ENCODE measurements at places on chromosomes 6 and 20. TPM values are rescaled to one million over a fixed set of nuclear protein-coding genes. Genes with fewer than 3 reads are reported as not detected.

DNA sequence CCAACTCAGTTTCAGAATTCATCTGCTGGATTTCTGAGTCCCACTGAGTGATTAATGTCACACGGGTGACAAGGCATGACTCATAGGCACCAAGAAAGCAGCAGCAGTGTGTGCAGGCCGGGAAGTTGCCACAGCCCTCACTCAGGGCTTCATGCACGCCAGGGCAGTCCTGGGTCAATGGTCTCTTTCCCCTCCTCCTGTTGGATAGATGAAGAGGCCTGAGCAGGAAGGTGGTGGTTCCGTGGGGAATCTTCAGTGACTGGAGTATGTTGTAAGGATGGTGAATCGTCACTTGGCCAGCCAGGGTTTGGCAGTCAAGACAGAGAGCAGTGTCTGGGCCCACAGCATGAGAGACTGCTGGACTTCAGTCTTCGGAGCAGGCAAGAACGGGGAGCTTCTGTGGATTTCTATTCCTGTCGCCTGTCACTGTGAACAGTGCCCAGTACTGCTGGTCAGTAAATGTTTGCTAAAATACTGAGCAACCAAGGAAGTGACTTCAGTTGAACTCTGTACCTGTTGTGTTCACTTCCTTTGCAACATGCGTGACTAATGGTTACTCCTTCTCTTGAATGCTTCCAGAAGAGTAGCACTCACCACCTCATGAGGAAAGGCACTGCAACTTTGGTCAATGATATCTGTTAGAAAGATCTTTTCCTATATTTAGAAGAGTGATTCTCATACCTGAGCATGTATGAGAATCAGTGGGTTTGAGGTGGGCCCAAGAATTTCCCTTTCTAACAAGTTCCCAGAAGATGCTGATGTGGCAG, 62.0 kb upstream of the CD93 start:
- DNase-seq: peak; percentile 53

DNAH8 gene
- not detected for total RNA-seq

TCP11 gene
- not detected for total RNA-seq

- peak; percentile 69 for DNase-seq
These were observed 5.8 kb upstream of the PACSIN1 start for GRCh38 chr6:34459899-34460593.

DNA sequence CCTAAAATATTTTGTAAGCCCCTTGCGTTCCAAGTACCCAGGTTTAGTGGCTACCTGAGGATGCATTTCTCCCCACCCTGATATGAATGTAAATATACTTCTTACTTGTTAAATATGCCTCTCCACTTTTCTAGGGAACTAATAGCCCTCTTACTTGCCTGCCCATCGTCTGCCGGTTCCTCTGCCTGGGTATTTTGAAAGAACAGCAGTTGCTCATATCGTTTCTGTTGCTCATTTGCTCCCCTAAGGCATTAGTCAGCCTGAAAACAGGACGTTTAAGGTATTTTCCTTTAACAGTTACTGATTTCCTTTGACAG, 141.3 kb upstream of the CARMIL1 start:
- no peak for DNase-seq

OR12D1 gene
- not detected for total RNA-seq

PHACTR1 gene
- 33.9 TPM for total RNA-seq

CLPSL1 gene
- total RNA-seq: not detected

GRCh38 chr20:1802385-1803060, 92.7 kb upstream of the SIRPA start:
- peak; percentile 78 for DNase-seq

GRCh38 chr6:31352310-31352682, 4.7 kb downstream of the HLA-B start:
- DNase-seq: no peak

GRCh38 chr6:131683479-131683878, 17.7 kb downstream of the OR2A4 start:
- no peak for DNase-seq

DNA sequence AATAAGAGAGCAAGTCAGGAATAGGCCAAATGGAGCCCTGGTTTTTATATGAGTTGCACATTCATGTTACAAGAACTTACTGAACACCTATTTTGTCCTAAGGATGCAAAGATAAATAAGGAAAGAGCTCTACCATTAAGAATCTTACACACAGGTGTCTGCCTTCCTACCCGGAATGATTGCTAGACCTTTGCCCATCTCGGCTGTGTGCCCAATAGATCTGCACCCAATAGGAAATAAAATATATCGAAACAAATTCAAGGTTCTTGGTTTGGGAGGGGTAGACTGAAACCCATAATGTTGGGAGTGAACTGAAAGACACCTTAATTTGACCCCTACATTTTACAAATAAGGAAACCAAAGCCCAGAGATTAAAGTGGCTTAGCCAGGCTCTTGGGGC, 48.9 kb downstream of the EDN1 start:
- no peak for DNase-seq

GRCh38 chr20:34311118-34312023, 8.2 kb upstream of the AHCY start:
- DNase-seq: peak; percentile 16

- DNase-seq: peak; percentile 81
These were observed 44.0 kb upstream of the PIM1 start for GRCh38 chr6:37125774-37126492.

- DNase-seq: no peak
These were observed 55.2 kb upstream of the PREP start for GRCh38 chr6:105458084-105458483.

SLC16A10 gene
- 21.4 TPM for total RNA-seq

PACSIN1 gene
- 12.5 TPM for total RNA-seq

GRCh38 chr6:148915810-148916209, 169.0 kb downstream of the UST start:
- DNase-seq: no peak

DNA sequence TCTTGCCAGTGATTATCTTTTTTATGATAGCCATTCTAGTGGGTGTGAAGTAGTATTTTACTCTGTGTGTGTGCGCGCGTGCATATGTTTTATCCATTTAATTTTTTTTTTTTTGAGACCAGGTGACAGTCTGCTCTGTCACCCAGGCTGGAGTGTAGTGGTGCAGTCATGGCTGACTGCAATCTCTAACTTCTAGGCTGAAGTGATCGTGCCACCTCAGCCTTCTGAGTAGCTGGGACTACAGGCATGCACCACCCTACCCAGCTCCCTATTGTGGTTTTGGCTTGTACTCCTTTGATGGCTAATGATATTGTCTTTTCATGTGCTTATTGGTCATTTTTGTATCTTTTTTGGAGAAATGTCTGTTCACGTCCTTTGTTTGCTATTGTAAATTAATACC, 33.3 kb downstream of the ITCH start:
- DNase-seq: no peak

KIF6 gene
- total RNA-seq: 0.69 TPM

GRCh38 chr6:107129370-107129925, 14.1 kb upstream of the BEND3 start:
- DNase-seq: peak; percentile 41

- DNase-seq: peak; percentile 89
These were observed 175.6 kb upstream of the MYLIP start for GRCh38 chr6:15953152-15953880.

GRCh38 chr6:163709693-163710092, 295.2 kb downstream of the QKI start:
- DNase-seq: no peak

DNA sequence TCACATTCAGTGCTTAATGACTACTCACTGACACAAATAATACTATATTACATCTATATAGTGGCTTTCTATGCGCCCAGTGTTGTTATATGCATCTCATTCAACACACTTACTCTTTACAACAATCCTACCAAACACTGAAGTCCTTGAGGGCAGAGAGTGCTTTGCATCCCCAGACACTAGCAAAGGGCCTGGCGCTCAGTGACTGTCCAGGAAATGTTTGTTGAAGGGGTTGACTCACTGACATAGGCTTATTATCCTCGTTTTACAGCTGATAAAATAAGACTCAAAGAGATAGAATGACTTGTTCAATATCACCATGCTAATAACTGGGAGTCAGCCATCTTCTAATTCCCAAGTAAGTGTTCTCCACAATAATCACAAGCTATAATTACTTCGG, 163.3 kb downstream of the ARHGAP18 start:
- no peak for DNase-seq

GRCh38 chr6:10404799-10405512, 9.9 kb downstream of the TFAP2A start:
- no peak for DNase-seq

DNA sequence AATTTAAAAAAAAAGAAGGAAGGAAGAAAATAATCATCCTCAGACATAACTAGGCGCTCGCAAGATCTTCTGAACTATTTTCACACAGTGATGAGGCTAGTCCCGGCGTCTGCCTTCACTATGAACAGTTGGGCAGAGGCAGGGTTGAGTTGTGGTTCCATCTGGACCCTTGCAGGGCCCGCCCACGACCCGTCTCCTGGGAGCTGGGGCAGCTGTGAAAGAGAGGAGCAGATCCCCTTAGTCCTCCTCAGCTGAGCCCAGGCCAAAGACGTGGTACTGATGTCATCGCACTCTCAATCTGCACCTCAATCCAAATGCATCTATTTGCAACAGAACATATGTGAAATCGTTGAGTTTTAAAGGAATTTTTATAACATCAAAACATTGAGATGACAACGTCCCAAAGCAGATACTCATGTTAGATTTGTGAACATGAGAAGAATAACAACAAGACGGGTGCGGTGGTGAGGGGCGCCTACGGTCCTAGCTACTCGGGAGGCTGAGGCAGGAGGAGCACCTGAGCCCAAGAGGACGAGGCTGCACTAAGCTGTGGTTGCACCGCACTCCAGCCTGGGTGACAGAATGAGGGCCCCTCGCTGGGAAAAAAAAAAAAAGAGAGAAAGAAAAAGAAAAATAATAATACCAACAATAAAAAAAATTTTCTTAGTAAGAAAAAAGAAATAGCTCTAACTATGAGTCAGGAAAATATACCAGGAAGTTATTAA, 15.3 kb downstream of the TCFL5 start:
- no peak for DNase-seq

- DNase-seq: no peak
These were observed 74.1 kb upstream of the SLC4A11 start for GRCh38 chr20:3312940-3313682.

PAX1 gene
- not detected for total RNA-seq

C2 gene
- total RNA-seq: 1.9 TPM

DNA sequence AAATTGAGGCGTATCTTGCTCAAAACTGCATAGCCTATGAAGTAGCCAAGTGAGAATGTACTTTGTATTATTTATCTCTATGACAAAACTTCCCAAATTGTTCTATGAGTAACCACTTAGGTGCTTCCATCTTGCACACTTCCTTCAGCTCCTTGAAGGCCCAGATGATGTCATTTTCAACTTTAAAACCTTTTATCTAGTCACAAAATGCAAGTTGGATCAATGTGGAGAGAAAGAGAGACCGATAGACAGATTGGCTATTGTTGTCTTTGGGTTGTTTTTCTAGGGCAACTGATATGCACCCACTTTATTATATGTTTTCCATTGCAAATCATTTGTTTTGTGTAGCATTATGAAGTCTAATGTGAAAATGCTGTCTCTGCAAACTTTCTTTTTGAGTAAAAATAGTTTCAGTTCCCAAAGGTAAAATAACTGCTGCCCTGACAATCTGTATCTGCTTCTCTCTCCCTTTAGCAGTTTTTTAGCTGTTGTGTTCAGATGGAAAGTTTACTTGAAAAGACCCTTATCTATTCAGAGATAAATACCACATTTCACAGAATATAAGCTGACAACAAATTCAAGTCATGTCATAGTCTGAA, 73.7 kb upstream of the CITED2 start:
- DNase-seq: no peak

GRCh38 chr6:37303891-37304503, 46.1 kb upstream of the TMEM217 start:
- peak; percentile 39 for DNase-seq

GRCh38 chr20:36587388-36588070, 14.1 kb downstream of the TGIF2 start:
- DNase-seq: no peak

FOXA2 gene
- not detected for total RNA-seq

GRCh38 chr20:5526516-5526915, 209.8 kb upstream of the PROKR2 start:
- no peak for DNase-seq

MLN gene
- not detected for total RNA-seq

PPP1R16B gene
- total RNA-seq: 0.15 TPM

ARMH2 gene
- not detected for total RNA-seq

GRCh38 chr20:3137492-3137891, 22.2 kb downstream of the FASTKD5 start:
- no peak for DNase-seq

DNA sequence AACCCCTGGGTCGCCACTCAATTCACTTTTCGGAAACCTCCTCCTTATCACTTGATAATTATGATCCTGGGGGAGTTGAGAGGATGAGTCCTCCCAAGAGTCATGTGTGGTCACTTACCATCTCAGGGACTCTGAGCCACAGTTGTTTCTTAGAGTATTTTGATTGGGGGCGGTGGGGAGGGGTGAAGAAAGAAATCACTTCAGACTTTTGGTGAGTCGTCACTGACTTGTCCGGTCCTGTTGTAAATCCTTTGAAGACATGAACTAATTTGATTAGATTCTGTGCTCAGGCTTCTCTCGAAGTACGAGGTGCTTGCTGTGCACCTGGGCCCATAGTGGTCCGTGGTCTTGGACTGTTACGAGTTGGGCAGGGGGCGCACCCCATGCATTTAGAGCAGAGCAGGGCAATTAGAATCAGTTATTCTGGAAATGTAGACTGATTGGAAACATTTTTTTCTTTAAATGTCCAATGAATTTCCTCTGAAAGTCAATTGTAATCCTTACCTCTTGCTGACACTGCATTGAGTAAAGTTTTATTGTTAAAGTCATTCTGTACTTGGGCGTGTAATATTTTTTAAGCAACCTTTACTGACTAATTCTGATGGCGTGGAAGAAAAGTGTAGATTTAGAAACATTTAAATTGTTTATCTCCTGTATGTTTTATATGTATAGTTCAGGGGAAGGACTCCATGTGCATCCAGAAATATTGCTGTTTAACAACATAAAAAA, 173.4 kb downstream of the SLC16A10 start:
- DNase-seq: no peak
